CD4-positive, alpha-beta T cell (primary cell): ENCODE measurements at places on chromosomes 12 and 14.

DNA sequence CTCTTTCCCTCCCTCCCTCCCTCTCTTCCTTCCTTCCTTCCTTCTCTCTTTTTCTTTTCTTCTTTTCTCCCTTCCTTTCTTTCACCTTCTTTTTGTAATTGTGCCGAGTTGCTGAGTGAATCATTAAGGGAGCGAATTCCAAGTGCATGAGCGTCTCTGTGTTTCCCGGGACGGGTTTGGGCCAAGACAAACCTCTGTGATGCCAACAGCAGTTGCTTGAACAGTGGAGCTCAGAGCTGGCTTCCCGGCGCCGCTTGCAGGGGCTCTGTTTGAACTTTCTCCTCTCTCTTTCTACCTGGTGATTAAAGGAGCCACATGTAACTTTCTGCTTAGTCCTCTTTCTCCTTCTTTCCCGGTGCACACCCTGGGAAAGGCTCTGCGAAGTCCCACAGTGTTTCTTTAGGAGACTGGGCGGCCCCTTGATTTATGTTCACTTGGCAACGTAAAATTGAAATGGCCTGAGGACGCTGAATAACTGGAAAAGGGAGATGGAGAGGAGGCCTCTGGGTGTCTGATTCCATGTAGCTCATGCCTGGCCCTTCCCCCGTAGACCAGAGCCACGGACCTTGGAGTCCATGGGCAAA is 33.7 kb upstream of the MAP1LC3B2 start:
- DNase-seq = no peak

- DNase-seq = no peak
These were observed 87.0 kb downstream of the ACTN1 start for GRCh38 chr14:68891851-68892660.

- no peak for DNase-seq
These were observed 613.6 kb upstream of the USP15 start for GRCh38 chr12:61646639-61647038.

GRCh38 chr12:114096461-114096860 is 130.3 kb upstream of the RBM19 start:
- no peak for DNase-seq

DNA sequence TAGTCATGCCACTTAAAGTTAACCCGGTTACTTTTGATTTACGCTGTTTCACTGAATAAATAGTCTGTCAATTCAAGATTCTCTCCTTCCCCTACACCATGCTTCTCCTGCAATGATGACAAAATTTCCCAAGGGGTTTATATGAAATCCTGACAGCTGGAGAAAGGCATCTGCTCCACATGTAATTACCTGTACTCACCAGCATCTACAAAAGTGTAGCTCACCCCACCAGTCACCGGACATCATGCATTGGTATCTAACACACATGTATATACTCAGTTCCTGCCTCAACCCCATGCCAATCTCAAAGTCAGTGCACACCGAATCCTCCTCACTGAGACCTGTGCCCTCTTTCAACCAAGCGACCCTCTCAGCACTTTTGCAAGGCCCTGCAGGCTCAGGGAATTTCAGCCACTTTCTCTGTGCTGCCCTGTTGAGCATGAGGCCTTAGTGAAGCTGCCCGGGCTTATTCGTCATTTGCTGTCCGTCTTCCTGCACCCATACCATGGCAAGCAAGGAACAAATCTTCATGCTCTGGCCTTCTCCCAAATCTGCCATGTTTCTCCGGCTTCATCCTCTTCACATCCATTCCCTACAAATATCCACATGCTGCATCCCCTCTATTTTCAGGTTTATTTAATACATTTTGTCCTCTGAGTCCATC is 131.6 kb downstream of the SEC23A start:
- DNase-seq = no peak

DNA sequence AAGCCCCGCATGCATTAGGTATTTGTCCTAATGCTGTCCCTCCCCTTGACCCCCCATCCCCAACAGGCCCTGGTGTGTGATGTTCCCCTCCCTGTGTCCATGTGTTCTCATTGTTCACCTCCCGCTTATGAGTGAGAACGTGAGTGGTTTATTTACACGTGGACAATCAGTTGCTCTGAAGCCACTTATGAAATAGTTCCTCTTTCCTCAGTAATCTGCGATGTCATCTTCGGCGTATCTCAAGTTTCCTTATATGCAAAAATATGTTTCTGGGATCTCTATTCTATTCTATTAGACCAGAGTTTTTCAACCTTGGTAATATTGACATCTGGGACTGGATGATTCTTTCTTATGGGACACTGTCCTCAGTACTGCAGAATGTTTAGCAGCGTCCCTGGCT is 56.0 kb upstream of the DCD start:
- no peak for DNase-seq

DNA sequence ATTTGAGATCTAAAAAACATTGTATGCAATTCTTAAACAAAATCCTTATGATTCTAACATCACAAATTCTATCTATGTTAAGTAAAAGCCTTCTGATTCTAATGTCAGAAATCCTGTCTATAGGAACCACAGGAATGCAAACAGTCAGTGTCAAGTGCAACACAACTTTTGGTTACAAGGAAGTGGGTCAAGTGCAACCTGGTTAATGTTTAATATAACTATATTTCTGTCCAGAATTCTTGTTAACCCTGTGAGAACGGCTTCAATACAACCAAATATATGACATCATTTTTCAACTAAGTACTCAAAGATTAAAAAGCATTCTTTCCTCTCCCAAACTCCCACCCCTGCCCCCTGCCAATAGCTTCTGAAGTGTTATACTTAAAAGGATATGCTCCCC is 107.9 kb upstream of the PLEKHA5 start:
- DNase-seq = no peak

GRCh38 chr12:58564721-58565120 is 355.6 kb downstream of the LRIG3 start:
- DNase-seq = no peak
